ENCODE measurements at places on chromosomes 1 and 21. TPM values are rescaled to one million over a fixed set of nuclear protein-coding genes. Genes with fewer than 3 reads are reported as not detected.

Gene ZNF648
- polyA plus RNA-seq: not detected

Gene ZMYND12
- polyA plus RNA-seq: 0.36 TPM

- no peak for DNase-seq
Measured at GRCh38 chr1:160597051-160597450, 17.8 kb upstream of the CD84 start.

GRCh38 chr21:45935628-45936027, 45.9 kb upstream of the COL6A1 start:
- DNase-seq: no peak
